ENCODE measurements at places on chromosomes 2 and 18. TPM values are rescaled to one million over a fixed set of nuclear protein-coding genes. Genes with fewer than 3 reads are reported as not detected.

SLC39A6 gene
- 50.4 TPM for total RNA-seq

DSG1 gene
- not detected for total RNA-seq

CHST9 gene
- not detected for total RNA-seq

MREG gene
- total RNA-seq: 5.6 TPM

IL36G gene
- not detected for total RNA-seq

DPP10 gene
- not detected for total RNA-seq

SP110 gene
- 7.4 TPM for total RNA-seq

GPR39 gene
- total RNA-seq: 9.0 TPM

LMAN1 gene
- 40.5 TPM for total RNA-seq

POTEC gene
- not detected for total RNA-seq

ZSCAN30 gene
- 0.95 TPM for total RNA-seq

CDH7 gene
- not detected for total RNA-seq

VWC2L gene
- not detected for total RNA-seq

SCN7A gene
- not detected for total RNA-seq

LYG1 gene
- 1.6 TPM for total RNA-seq

SCN2A gene
- not detected for total RNA-seq

C2orf15 gene
- total RNA-seq: 0.64 TPM

STEAP3 gene
- total RNA-seq: 62.4 TPM

AGXT gene
- total RNA-seq: not detected

VSNL1 gene
- not detected for total RNA-seq

ST8SIA3 gene
- total RNA-seq: not detected

ARHGEF4 gene
- 9.1 TPM for total RNA-seq

BUB1 gene
- 46.7 TPM for total RNA-seq

Measured in A549 treated with GW870086 at 1 μM for 4 hours (cell line).